Activated T-cell treated with anti-CD3 and anti-CD28 coated beads for 48 hours (primary cell): ENCODE measurements at places on chromosomes 11 and 22.

GRCh38 chr11:85685125-85685819 lies 723 bp downstream of the CCDC89 start:
- DNase-seq = no peak

DNA sequence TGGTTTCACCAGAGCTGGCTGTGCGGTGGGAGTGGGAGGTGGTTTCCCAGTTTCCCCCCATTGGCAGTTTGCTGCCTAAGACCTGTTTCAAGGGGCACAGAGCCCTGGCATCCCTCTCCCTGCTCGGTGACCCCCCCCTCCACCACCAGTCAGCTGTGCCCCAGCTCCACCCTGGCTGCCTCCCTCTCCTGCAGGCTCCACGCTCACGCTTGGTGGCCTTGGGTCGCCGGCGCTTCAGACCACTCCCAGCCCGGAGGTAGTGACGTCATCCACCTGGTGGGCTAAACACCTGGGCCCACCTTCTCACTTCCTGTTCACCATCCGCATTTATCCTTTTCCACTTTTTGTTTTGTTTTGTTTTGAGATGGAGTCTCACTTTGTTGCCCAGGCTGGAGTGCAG lies 7.8 kb downstream of the GAL start:
- DNase-seq = no peak

GRCh38 chr11:124917115-124917637 lies 1.9 kb upstream of the HEPN1 start:
- no peak for DNase-seq

DNA sequence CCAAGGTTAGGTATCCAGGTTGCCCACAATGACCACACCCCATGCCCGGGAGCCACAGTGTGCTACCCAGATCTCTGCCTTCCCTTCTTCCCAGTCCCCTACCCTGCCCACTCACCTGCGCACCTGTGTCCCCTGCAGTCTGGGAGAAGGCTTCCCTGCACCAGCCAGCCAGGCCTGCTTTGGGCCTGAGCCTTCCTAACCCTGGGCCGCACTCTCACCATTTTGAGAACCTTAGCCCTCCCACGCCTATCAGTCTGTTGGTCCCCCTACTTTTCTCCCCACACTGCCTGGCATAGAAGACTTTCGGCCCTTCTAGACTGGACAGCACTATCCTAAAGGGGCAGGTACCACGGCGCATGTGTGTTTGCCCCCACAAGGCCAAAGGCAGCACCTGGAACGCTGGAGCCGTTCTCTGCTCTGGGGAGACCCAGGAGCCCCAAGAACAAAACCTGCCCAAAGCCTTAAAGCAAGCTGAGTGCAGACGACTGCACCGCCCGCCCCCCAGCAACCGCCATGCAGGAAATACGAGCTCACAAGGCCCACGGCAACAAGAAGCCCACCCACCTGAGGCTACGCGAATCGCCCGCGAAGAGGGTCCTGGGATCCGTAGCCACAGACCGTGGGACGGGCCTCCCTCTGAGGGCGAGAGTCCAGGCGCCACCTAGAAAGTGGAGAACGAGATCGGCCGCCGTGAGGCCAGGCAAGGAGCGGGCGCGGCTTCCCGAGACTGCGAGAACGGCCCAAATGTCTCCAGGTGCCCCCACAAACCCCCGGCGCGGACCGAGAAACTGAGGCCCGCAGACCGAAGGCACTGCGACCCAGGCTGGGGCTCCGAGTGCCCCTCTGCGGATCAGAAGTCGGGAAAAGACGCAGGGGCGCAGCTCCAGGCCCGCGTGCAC lies 546 bp downstream of the GNB1L start:
- no peak for DNase-seq

GRCh38 chr11:70661761-70662501 lies 263.6 kb downstream of the CTTN start:
- no peak for DNase-seq

DNA sequence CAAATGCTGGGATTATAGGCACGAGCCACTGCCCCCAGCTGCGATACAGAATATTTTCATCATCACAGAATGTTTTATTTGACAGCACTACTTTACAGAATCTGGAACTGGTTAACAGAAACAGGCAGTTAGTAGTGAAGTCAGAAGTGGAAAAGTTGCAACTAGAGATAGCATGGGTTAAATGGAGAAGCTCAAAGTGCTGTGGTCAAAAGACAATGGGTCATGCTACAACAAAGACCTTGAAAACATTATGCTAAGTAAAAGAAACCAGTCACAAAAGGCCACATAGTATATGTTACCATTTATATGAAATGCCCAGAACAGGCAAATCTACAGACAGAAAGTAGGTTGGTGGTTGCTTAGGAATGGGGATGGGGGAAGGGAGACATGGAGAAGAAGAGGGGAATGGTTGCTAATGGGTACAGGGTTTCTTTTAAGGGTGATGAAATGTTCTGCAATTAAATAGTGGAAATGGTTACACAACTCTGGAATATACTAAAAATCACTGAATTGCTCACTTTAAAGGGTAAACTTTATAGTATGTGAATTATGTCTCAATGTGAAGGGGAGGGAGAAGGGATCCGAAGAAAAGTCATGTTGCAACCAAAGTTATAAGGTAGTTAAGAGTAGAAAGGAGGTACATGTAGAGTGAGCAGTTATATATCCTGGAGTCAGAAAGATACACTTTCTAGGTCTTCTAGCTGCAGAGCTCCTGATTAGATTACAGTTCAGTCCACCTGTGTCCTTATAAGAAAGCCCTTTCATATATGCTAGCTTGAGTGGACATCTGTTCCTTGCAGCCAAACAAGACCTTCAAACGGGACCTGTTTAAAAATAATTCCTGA lies 46.3 kb upstream of the RAPSN start:
- no peak for DNase-seq
